ENCODE measurements at places on chromosomes 7 and 10.

- DNase-seq = peak; percentile 83
Observed at GRCh38 chr10:5623081-5623748, 43.2 kb downstream of the ASB13 start.

GRCh38 chr10:91616137-91616536 lies 16.7 kb downstream of the PPP1R3C start:
- no peak for DNase-seq

GRCh38 chr7:73994023-73994422 lies 34.0 kb upstream of the ELN start:
- no peak for DNase-seq

- peak; percentile 78 for DNase-seq
Observed at GRCh38 chr10:128922172-128922571, 544.9 kb upstream of the MGMT start.

- no peak for DNase-seq
Observed at GRCh38 chr10:125415006-125415633, 254.8 kb upstream of the CTBP2 start.

DNA sequence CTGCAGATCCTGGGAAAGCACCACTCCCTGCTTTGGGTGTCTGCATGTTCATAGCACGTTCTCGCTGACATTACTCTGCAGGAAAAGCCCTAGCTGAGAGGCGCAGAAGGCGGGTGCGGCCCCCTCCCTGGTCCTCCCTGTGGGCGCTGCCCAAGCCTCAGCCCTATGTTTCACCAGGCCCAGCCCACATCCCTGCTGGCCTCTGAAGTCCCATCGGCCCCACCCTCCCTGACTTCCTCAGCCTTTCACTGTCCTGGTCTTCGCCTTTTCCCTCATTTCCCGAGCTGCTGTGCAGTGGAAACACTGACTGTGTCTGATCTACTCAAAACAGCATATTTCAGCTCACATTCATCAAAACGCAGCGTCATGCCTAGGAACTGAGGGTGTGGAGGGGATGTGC lies 36.3 kb upstream of the DIP2C start:
- DNase-seq = peak; percentile 15

- no peak for DNase-seq
Observed at GRCh38 chr7:68770649-68771048, 827.6 kb upstream of the AUTS2 start.

DNA sequence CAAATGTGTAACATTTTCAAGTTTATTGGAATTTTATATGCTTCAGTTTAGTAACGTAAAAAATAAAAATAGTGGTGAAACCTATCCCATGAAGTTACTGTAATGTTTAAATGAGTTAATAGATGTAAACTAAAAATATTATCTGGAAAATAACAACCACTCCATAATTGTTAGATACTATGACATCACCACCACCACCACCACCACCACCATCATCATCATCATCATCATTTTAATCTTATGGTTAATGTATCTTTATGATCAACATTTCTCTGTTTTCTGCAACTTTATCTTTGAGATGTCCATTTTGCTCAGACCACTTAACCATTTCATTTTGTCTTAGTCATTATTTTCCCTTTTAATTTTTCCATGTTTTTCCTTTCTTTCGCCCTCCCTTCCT lies 23.4 kb upstream of the CACNA2D1 start:
- no peak for DNase-seq

DNA sequence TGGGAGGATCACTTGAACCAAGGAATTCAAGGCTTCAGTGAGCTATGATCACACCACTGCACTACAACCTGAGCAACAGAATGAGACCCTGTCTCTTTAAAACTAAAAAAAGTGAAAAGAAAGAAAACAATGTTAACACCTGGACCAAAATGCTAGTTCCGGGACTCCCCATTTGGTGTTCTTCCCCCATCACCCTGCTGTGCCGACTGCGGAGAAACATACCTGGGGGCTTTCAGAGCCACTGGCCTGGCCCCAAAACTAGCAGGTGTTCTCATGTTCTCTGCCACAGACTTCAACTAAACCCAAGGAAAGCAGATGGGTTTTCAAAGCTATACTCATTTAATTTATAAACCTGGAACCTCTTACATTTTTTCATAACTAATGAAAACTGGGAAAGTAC lies 250.9 kb downstream of the KIAA1217 start:
- DNase-seq = no peak

DNA sequence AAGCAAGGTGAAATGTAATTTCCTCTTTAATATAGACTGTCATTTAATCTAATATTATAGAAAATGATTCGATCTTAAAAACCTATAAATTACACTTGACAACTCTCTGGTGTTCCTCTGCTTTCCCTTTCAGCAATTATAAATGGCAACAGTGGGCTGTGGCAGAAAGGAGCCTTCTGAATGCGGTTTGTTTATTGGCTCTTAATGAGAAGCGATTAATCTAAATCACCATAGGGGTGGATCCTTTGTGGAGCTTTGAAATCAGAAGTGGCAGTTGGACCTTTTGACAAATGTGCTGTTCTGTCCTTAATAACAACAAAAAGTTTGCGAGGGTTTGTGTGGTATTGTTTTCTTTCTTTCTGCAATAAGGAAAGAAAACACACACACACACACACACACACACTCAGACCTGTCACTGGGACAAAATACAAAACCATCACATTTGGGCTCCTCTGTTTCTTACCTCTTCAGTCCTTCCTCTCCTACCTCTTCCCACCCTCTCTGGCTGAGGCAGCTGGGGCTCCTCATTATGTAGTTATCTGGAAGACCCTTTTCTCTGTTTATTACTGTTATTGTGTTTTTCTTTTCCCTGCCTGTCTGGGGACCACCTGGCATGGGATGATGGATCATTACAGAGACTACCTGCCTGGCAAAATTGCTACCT lies 316.2 kb downstream of the SORCS3 start:
- DNase-seq = no peak

DNA sequence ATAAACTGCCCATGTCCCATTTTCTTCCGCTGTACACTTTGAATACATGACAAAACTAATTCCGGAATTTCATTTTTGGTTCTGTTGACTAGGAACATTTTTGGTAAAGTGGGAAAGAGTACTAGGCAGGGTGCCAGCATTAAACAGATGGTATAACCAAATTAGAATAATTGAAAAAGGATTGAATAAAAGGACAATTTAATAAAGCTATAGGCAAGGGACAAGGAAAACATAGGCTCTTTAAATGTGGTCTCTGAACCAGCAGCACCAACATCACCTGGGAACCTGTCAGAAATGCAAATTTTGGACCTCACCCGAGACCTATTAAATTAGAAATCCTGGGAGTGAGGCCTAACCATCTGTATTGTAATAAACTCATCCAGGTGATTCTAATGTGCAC lies 376.9 kb downstream of the LRRTM3 start:
- no peak for DNase-seq

- no peak for DNase-seq
Observed at GRCh38 chr10:62380016-62380415, 5.8 kb downstream of the ZNF365 start.

DNA sequence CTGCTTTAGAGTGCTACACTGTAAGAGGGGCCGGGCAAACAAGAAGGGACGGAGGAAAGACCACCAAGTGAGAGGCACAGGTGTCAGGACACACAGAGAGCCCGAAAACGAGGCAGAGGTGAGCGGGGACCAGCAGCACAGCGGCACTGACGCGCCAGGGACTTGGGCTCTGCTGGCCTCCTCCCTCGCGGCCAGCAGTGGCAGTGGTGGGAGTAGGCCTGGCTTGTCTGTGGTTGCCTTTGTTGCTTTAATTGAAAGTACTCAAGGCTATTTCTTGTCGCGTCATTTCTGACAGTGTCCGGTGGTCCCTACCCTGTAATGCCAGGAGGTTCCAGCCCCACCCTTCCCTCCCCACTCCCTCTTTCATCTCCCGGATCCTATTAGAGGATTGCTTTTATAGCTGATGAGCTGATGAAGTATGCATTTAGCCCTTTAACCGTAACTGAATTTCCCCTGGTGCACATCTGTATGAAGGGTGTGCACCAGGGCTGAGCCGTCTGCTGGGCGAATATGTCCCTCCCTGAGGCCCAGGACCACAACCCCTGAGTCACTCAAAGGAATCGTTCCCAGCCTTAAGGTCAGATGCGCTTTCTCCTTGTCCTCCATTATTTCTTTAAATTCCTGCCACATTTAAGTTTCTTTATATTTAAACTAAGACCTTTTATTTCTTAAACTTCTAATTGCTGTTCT lies 39.5 kb upstream of the FAM20C start:
- DNase-seq = no peak

GRCh38 chr10:71564194-71564820 lies 155.3 kb downstream of the C10orf105 start:
- no peak for DNase-seq
